ENCODE measurements at places on chromosomes 2 and 18.

GRCh38 chr2:28505361-28505760 lies 9.5 kb downstream of the PLB1 start:
- DNase-seq, result no peak

DNA sequence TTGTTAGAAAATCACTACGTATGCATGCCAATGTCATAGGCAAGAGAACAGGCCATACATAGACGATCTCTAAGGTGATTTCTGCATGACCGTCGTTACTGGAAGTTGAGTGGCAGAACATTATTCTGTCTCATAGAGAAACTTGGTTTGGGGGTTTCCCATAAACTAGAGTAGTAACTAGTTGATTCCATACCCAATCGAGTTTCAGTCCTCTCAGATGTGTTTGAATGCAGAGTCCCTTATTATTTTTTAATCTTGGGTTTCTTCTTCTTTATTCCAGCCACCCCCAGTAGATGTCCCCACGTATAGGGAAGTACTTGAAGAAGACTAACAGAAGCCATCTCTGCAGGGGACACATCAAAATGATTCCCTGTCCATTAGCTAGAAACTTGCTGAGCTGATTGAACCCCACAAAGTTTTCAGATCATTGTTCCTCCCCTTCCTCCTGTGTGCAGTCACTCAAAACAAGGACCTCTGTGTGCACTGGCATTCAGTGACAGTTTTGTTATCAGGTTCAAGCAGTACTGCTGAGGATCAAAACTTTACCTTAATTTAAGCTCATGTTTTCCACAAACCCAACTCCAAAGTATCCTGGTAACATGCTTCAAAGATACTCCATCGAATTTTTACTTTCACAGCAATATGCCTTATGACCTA lies 68.4 kb upstream of the CDCA7 start:
- DNase-seq, result no peak

DNA sequence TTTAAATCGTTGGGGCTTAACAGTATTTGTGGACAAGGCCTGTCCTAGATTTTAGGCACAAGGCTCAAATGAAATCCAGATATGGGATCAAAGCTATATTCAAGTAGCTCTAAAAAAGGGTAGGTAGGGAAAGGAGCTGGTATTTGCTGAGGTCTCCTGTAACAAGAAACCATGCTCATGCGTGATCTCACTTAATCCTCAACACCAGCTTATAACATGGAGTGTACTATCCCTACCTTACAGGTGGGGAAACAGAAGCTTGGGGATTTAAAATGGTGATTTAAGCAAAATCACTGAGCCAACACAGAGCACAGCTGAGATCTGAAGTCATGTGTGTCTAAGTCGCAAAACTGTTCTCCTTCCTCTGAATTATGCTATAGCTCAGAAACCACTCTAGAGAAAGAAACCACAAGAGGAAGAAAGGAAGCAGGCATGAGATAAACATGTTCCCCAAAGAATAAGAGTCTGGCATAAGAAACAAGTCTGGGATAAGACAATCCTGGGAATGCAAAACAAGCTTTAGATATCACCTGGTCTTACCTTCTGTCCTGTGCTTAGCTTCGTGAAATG lies 43.1 kb downstream of the CYRIA start:
- no peak for DNase-seq

DNA sequence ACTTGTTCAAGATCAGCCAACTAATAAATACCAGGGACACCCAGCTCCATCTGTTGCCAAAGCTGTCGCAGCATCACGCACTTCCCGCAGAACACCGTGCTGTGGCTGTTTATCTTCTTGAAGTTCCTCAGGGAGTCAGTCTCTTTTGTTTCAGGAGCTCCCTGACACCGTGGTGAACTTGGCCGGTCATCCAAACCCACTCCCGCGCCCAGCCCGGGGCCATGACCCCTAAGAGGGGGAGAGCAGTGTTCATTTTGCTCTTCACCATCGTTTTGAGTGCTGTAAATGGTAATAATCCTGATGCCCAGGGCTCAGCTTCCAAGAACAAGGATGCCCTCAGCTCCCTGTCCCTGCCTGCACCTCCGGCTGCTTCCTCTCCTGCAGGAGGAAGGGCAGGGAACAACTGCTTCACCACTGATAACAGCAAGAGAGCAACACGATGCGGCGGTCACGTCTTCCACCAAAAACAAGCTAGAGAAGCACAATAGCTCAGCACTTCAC lies 131.4 kb downstream of the SEPTIN10 start:
- no peak for DNase-seq

GRCh38 chr2:102103284-102103683 lies 39.3 kb upstream of the IL1R1 start:
- DNase-seq, result no peak

DNA sequence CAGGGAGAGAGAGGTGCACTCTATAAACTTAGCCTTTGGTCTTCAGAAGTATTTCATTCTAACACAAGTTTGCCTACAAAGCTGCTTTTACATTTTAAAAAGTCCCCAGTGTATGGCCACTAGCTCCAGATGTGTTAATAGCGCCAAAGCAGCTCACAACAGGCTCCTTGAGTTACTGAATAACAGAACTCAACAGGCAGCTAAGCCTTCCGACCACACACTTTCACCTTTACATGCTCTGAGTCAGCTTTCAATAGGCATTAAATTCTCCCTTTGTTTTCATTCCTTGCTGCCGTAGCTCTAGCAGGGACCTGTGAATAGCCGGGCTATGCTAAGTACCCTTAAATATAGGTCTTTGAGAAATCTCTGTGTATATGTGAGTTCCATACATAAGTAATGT lies 262.8 kb upstream of the PARD3B start:
- DNase-seq, result no peak
